AML-193 (cell line): ENCODE measurements at places on chromosomes 6 and 20.

DNA sequence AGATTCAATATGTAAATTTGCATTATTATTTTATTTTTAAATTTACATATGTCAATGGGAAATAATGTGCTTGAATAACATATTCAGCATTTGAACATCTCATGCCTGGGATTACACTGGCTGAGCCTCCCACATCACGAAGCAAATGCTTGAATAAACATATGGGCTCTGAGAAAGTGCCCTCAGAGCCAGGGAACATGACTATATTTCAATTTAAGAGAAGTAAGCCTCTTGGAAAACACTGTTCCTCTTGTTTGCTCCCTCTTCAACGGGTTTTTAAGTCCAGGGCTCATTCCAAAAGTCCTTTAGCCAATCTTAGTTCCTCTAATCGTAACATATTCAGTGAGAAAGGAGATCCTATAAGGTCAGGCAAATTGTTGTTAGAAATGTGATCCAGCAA lies 122.0 kb downstream of the GMPR start:
- DNase-seq = no peak

- no peak for DNase-seq
These were observed 2.6 kb upstream of the BPIFB4 start for GRCh38 chr20:33076662-33077372.

GRCh38 chr6:108738684-108739416 lies 109.4 kb upstream of the ARMC2 start:
- no peak for DNase-seq

DNA sequence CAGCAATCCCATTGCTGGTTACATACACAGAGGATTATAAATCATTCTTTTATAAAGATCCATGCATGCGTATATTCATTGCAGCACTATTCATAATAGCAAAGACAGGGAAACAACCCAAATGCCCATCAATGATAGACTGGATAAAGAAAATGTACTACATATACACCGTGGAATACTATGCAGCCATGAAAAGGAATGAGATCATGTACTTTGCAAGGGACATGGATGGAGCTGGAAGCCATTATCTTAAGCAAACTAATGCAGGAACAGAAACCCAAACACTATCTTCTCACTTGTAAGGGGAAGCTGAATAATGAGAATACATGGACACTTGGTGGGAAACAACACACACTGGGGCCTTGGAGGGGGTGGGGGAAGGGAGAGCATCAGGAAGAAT lies 529.7 kb downstream of the TBC1D32 start:
- DNase-seq = no peak

- DNase-seq = no peak
These were observed 32.9 kb upstream of the SLC22A3 start for GRCh38 chr6:160315310-160315709.

DNA sequence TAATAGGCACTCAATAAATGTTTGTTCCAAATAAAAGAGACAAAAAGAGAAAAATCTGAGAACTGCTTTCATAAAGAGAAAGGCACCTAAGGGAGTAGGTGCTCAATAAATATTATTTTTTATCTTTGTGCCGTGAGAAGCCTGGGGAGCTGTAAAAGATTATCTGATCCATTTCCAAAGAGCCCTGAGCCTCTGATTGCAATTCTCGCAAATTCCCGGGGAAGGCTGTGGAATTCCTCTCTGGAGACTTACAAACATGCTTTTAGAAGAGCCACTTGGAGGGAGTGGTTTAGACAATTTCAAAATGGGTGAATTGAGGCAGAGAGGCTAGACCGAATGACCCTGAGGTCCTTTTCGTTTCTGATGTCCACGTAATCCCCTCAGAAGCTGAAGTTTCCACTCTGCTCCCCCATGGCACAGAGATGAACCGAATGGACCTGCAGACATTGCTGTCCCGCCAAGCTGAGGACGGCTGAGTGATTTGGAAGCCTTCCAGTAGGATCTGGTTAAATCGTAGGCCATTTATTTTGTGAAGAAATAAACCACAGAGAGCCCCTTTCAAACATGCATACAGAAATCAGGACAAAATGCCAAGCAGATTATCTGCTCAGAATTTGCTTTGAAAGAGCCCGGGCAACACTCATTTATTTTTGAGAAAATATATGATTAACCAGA lies 77.8 kb downstream of the PKHD1 start:
- no peak for DNase-seq

- no peak for DNase-seq
These were observed 574.1 kb upstream of the CHD6 start for GRCh38 chr20:42192321-42192720.

- DNase-seq = no peak
These were observed 23.1 kb downstream of the PHACTR2 start for GRCh38 chr6:143700684-143701348.

DNA sequence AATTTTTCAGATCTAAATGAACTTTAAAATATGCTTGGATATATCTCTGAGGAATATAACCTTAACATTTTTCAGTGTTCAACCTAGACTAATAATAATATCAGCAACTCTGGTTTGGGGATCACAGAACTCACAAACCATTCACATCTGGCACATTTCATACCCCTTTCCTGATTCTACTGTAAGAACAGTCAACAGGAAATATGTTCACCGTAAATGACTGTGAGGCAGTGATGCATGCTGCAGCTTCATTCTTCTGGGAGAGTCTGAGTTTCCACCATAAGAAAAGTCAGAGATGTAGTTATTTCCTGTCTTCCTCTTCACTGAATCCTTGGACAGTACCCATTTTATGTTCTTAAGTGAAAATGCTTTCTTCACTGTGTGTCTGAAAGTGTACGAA lies 134.2 kb upstream of the IFNGR1 start:
- no peak for DNase-seq

DNA sequence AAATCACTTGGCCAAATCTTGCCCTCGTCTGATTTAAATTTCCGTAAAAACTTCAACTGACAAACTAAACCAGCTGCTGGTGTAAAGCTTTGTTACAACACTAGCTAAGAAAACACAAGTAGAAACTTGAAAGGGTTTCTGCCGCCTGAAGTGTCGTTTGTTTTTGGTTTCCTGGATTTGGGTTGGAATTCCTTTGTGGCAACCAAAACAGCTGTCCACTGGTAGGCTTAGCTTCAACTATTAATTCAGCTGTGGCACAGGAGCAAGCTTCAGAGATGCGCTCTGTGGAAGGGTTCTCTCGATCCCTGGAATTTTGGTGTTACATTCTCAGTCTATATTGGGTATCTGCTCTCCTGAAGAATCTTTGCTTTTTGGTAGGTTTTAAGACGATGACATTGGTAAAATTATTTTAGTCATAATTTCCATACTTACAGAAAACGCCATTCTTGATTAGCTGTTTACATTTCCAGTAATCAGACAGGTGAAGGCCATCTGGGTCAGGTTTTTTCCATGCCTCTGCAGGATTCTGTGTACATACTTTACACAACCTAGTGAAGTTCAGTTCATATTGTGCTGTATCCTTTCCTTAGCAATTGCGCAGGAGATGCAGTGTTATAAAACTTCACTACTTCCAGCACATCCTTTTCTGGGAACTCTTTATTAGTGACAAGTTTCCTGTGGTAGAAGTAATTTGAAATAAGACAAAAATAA lies 29.9 kb upstream of the SAMD3 start:
- no peak for DNase-seq

DNA sequence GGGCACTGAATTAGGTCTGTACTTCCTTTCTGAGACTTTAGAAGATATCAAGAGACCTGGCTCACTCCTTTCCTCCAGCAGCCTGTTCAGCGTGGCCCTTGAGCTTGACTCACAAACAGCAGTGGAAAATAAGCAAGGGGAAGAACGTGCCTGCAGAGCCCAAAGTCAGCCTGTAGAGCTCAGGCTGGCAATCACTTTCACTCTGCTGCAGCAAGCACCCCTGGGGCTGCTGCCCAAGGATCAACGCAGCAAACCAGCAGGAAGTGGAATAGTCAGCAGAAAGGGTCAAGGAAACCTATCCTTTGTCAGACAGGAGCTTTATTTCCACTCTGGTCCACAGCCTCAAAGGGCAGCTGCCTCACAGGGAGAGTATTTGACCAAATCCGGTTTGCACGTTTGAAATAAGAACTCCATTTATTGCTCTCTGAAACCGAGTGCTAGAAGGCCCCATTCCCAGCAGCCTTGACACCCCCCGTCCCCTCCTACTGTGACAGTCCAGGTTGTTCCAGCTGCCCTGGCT lies 77.4 kb downstream of the PRDM1 start:
- DNase-seq = peak; percentile 87

GRCh38 chr20:57616143-57616951 lies 3.9 kb downstream of the ZBP1 start:
- no peak for DNase-seq

GRCh38 chr20:49392745-49393144 lies 89.7 kb downstream of the KCNB1 start:
- no peak for DNase-seq

- DNase-seq = no peak
These were observed 77.7 kb upstream of the TBC1D7 start for GRCh38 chr6:13405961-13406477.

DNA sequence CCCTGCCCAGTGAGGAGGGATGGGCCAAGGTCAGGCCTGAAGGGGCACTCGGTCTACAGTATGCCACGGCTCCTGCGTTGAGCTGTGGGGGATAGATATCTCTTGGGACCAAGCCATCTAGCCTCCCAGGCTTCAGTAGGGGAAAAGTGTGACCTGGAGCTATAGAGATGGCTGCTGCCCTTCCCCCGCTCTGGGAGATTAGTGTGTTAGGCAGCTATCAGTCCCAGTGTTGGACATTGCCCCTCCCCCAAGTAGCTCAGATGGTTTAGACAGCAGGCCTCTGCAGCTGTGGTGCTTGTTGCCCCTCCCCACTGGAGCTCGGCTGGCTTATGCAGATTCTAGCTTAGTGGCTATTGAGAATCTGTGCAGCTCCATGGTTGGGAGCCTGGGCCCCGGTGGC lies 56.8 kb downstream of the KHDRBS2 start:
- DNase-seq = no peak

- DNase-seq = no peak
These were observed 877.5 kb downstream of the TFAP2A start for GRCh38 chr6:9537381-9537780.

- DNase-seq = no peak
These were observed 137.5 kb upstream of the SYNDIG1 start for GRCh38 chr20:24331939-24332338.

- DNase-seq = no peak
These were observed 38.4 kb downstream of the LRRC1 start for GRCh38 chr6:53833155-53833554.

DNA sequence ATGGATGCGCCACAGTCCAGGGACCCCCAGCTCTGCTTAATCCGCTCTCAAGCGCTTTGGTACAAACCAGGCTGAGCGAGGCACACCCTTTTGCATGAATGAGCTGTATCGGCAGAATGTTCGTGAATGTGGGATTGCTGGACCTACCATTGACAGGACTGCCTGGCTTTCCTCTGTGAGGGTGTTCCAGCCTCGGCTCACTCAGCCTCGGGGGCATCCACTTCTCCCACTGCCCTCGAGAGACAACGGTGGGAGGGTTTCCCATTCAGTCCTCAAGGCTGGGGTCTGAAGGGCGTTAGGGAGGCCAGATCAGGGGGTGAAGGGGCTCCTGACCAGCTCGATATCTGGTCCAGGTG lies 17.4 kb downstream of the MDFI start:
- no peak for DNase-seq

GRCh38 chr20:59777814-59778575 lies 155.4 kb downstream of the SYCP2 start:
- no peak for DNase-seq

DNA sequence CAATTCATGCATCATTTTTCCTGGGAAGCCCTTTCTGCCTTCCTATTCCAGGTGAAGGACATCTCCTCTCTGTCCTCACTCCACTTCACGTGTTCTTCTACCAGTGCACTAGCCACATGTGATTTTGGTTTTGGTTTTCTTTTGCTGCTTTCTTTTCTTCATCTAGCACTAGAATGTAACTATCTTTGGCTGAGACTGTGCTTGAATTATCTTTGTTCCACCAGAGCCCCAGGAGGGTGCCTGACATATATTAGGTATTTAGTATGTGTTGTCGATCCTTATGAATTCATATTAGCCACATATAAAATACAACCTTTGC lies 79.9 kb downstream of the VGLL2 start:
- DNase-seq = no peak

- DNase-seq = no peak
These were observed 40.3 kb downstream of the RSPO4 start for GRCh38 chr20:961768-962167.

- DNase-seq = no peak
These were observed 78.6 kb upstream of the GATA5 start for GRCh38 chr20:62554214-62554897.

DNA sequence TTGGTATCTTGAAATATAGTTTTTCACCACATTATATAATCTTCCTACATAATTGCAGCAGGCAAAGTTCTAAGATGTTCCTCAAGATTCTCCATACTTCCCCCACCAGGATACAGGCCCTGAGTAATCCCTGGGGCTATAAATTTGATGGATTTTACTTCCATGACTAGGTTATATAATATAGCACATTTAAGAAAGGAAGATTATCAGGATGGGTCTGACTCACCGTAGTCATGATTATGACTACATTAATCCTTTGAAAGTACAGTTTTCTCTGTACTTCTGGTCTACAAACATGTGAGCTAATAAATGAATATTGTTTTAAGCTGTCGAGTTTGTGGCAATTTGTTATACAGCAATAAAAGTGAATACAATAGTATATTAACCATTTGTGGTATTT lies 122.5 kb downstream of the MACROD2 start:
- DNase-seq = no peak

- no peak for DNase-seq
These were observed 54.8 kb downstream of the CTCFL start for GRCh38 chr20:57470212-57470522.

- no peak for DNase-seq
These were observed 215.5 kb downstream of the LRFN2 start for GRCh38 chr6:40371621-40372020.

- peak; percentile 94 for DNase-seq
These were observed 9.5 kb upstream of the HLA-DOA start for GRCh38 chr6:33018904-33019303.

DNA sequence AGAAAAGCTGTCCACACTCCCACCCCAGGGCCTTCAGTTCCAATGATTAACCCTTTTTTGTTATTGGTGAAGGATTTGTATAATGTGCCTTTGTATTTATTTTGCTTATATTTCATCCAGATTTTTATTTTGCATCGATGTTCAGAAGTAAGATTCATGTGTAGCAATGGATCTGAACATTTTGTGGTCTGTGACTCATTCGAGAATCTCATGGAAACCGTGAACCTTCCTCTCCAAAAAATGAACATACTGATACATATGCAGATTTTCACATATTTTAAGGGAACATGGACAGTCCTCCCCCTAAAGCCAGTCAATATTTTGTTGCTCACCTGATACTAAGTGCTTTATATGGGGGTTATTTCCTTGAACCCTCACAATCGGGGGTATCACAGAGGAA lies 421.8 kb upstream of the SOX4 start:
- no peak for DNase-seq

GRCh38 chr20:40785346-40785745 lies 96.3 kb upstream of the MAFB start:
- no peak for DNase-seq

DNA sequence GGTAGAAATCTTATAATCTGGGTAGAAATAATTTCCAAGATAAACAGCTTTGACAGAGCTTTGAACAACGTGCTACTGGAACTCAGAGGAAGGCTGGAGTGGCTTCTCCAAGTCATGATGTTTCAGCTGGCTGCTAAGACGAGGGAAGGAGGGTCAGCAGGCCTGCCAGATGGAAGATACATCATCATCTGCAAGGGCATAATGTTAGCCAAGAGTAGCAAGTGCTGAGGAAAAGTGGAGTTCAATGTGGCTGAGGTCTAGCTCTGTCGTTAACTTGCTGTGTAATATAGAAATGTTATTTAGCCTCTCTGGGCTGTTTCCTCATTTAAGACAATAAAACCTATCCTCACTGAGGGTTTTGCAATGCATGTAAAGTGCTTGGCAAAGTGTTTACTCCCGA lies 35.1 kb downstream of the RGS17 start:
- no peak for DNase-seq

- no peak for DNase-seq
These were observed at the start of gene CLDN20 for GRCh38 chr6:155263373-155264063. Gene CLDN20, plus strand, starts transcription at chr6:155264013. Its CDS starts 11,707 bp downstream, at chr6:155275720.
